Transverse colon (tissue), 4 donors: ENCODE measurements at places on chromosomes 12 and 14. TPM values are rescaled to one million over a fixed set of nuclear protein-coding genes. Genes with fewer than 3 reads are reported as not detected.

The DUSP16 gene
- 16.1 TPM for total RNA-seq

The PRKAG1 gene
- 21.7 TPM for total RNA-seq

The M6PR gene
- total RNA-seq = 50.5 TPM

DNA sequence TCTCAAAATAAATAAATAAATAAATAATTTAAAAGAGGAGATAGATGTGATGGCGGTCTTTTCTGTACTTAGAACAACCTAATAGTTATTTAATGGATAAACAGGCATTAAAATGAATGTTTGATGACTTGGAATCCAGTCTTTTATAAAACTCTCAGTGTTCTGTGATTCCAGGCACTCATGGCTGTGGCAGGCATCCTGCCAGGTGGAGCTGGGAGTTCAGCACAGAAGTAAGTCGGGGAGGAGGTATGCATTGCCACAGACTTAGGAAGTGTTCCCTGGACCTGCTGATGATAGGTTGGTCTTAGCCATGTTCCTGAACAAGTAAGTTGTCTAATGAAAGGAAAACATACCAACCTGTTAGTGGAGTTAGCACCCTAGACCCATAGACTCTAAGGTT is 126.3 kb downstream of the CACNA1C start:
- DNase-seq = no peak

GRCh38 chr14:21014761-21015190 is 10.1 kb downstream of the NDRG2 start:
- peak; percentile 92 for DNase-seq

- no peak for DNase-seq
These were observed 28.1 kb downstream of the SLC41A2 start for GRCh38 chr12:104929977-104930376.

GRCh38 chr12:24960222-24960855 is 11.4 kb upstream of the BCAT1 start:
- DNase-seq = peak; percentile 20

DNA sequence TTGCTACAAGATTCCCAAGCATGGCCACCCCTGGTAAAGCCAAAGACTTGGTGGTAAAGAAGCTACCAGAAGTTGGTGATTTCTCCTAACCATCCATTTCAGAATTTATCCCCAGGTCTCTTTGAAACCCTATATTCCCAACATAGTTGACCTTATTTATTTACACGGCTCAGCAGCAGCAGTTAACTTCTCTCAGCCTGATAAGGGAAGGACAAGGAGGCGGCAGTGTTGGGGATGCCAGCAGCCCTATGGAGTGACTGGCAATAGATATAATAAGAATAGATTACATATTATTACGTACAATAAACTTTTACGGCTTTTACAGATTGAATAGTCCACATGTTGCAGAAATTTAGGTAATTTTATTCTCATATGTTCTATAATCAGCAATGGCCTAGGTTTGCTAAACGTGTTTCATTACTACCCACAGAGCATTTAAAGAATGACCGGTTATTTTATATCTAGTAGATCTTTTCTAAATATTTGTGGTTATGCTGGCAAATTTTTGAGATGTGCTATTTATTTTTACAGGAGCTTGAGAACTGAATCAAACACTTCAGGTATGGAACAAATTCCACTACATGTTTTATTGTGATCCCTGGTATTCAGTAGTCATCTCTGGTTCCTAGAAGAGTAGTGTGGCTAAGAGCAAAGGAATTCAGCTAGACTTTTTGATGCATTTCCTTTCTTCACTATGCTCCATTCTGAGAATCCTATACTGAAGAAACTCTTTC is 19.8 kb upstream of the PALS1 start:
- DNase-seq = peak; percentile 41

DNA sequence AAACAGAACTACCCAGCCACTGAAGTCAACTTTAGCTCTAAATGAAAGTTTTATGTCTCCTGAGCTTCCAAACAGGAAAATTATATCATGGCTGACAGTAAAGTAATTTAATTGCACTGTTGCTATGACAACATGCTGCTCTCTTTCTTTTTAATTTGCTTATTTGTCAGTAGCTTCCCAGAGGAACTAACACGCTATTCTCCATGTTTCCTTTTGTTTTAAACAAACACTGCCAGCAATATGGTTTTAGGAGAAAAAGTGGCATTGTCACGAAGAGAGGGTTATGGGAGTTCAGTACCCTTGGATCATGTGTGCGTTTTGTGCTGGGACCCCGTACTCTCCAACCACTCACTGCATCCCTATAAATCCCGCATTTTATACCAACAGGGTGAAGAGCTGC is 1.9 kb downstream of the FOXN3 start:
- DNase-seq = no peak

DNA sequence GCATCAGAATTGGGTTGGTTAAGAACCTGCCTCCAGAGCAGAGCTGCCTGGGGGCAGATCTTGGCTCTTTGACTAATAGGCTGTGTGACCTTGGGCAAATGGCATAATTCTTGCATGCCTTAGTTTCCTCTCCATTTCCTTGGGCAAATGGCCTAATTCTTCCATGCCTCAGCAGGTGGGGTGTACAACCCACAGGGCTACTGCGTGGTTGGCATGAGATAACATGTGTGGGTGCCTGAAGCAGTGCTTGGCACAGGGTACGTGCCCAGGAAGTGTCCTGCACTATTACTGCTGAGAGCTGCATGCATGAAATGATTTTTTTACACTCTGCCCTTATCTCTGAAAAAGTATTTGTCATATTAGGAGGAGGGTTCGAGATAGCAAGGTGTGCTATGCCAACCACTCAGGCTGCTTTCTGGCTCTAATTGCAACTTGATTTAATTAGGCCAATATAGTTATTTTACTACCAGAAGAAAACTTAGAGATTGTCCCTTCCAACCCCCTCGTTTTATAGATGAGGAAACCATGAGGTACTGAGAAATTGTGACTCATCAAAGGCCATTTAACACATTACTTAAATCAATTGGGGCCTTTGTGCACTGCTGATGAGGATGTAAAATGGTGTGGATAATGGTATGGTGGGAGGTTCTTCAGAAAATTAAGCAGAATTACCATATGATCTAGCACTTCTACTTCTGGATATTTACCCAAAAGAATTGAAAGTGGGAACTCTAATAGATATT is 161.6 kb upstream of the HIF1A start:
- peak; percentile 32 for DNase-seq

- no peak for DNase-seq
These were observed 75.4 kb upstream of the ARID2 start for GRCh38 chr12:45654002-45654665.

DNA sequence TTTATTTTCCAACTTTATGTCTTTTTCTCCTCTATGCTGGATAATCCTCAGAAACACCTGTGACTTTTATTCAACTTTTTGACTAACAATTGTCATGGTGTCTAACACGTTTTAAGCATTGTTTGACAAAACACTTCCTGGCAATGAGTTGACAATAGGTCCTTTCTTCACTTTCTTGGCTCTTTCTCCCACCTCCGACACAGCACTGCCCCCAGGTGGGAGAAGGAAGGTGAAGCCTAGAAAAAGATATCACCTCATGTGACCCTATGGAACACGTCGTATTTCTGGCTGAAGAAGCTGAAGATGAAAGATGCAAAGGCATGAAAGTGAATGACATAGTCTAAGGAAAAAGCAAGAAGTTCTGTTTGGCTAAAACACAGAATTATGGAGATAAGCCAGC is 430.0 kb downstream of the ETNK1 start:
- peak; percentile 8 for DNase-seq

- no peak for DNase-seq
These were observed 411.1 kb downstream of the TMEM121 start for GRCh38 chr14:105937253-105938054.
